ENCODE measurements at places on chromosomes 5 and 9.

DNA sequence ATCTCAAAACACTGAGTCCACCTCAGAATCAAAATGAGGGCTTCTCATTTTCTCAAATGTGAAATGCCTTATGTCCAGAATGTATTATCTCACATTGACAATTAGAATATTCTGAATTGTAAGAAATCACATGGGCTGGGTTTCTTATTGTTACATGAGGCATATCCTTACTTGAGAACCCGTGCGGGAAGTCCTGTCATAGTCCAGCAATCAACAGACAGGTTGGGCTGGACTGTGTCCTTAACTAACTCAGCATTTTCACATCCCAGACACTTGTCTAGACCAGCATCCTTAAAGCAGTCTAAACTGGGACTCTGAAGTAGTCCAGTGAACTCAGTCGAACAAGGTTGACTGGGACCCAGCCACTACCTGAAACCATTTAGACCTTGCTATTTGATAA, 267.6 kb downstream of the CETN3 start:
- DNase-seq, result no peak

DNA sequence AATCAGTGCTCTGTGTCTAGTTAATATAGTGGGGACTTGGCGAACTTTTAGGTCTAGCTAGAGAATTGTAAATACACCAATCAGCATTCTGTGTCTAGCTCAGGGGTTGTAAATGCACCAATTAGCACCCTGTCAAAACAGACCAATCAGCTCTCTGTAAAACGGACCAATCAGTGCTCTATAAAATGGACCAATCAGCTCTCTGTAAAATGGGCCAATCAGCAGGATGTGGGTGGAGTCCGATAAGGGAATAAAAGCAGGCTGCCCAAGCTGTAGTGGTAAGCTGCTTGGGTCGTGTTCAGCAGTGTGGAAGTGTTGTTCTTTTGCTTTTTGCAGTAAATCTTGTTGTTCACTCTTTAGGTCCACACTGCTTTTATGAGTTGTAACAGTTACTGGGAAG, 3.6 kb upstream of the OTULINL start:
- no peak for DNase-seq

GRCh38 chr9:127347831-127348776, 48.9 kb upstream of the SLC2A8 start:
- DNase-seq, result peak; percentile 23

GRCh38 chr5:103425686-103426454, 136.7 kb downstream of the NUDT12 start:
- peak; percentile 72 for DNase-seq

DNA sequence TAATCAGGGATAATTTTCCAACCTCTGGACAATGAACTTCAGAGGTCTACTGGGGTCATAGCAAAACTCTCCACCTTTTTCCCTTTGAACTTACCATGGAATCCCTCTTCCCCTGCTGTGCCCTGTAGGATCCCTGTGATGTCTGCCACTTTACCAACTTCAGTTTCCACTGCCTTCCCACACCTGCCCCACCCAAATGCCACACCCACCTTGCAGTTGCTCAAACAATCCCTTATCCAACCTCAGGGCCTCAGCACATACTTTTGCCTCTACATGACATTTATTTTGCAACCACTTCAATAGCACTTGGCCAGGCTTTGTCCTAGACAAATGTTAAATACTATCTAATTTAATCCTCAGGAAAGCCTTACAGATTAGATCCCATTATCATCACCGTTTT, 463.7 kb upstream of the WWC1 start:
- DNase-seq, result no peak

- DNase-seq, result peak; percentile 82
Observed at GRCh38 chr9:98887918-98888510, 55.7 kb upstream of the COL15A1 start.

DNA sequence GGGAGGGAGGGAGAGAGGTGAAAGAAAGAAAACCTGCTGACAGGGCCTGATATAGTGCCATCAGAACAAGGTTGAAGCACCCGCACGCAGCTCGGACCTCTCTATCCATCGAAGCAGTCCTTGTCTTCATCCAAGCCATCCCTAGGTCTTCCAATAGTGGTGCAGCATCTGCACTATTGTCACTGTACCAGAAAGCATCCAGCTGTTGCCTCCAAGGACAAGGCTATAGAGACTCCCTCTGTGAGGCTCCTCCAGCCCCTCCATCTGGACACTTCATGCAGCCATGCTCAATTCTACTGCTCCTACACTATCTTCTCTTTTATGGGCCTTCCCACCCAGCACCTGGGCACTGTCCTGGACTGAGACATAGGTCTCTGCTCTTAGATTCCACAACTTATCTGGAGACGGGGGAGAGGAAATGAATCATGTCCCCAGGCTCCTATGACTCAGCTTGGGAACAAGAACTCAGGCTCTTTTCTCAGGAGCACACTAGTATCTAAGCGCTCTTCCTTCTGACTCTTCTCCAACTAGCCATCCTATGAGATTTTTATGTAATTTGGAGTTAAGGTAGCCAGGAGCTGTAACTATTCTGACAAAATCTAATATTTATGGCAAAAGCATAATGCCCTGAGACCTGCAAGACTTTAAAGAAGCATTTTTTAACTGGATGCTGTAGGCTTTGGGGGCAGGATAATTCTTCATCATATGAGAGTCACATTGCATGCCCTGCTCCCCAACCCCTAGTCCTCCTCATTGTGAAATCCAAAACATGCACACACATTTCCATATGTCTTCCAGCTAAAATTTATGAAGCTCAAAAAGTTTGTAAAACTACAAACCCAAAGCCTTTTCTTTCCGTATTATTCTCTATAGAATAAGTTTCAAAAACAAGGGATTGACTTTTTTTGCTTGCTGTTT, 446.8 kb downstream of the CCDC171 start:
- DNase-seq, result peak; percentile 13

- DNase-seq, result no peak
Observed at GRCh38 chr5:151082282-151082902, 1.6 kb upstream of the TNIP1 start.

GRCh38 chr9:121568343-121569265, 69.0 kb upstream of the GGTA1 start:
- DNase-seq, result peak; percentile 16

GRCh38 chr5:36607838-36608783, 1.7 kb downstream of the SLC1A3 start:
- no peak for DNase-seq

DNA sequence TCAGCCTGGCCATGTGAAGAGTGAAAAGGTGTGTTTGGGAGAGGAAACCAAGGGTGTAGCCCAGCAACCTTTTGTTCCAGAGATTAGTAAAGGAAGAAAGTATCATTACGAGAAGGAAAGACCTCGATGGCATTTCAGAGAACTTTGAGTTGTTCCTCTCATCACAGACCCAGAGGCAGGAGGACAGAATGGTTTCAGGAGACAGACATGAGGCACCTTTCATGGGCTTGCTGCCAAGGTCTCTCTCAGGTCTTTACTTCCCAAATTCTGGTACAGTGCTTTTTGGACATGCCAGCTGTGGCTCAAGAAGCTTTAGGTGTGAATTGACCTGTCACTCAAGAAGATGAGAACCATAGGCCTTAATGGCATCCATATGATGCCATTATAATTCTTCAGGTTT, 2.8 kb upstream of the MCC start:
- no peak for DNase-seq

DNA sequence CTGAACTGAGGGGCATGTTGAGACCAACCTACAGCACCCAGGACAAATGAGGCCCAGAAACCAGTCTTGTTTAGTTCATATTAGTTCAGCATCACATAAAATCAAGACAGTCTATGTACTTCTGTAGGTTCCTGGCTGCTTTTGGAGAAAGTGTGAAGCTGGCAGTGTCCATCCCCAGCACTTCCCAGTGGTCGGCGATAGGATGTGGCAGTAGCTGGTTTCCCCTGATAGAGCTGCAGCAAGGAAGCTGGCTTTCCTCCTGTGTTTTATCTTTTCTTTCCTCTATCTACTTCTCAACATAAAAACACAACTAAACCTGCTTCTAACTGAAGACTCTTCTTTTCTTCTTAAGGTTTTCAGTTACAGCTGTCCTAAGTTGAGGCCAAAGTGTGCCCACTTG, 43.0 kb upstream of the SLC46A2 start:
- DNase-seq, result no peak

DNA sequence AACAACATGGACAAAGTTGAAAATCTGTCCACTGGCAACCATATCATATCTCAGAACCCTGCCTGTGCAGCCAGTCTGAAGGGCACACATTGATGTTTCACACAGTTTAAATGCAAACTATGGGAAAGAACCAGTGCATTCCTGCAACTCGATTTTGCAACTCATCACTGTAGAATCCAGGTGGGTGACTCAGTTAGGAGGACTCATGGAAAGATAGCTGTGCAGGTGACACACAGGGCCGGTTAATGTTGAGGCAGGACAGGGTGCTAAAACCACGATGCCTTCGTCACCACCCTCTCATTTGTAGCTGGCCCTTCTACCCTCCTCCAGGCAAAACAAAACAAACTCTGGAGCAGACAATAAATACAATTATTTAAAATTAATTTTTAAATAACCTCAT, 62.8 kb downstream of the TLE1 start:
- DNase-seq, result no peak

GRCh38 chr5:135161221-135161620, 127.2 kb upstream of the PITX1 start:
- DNase-seq, result no peak

DNA sequence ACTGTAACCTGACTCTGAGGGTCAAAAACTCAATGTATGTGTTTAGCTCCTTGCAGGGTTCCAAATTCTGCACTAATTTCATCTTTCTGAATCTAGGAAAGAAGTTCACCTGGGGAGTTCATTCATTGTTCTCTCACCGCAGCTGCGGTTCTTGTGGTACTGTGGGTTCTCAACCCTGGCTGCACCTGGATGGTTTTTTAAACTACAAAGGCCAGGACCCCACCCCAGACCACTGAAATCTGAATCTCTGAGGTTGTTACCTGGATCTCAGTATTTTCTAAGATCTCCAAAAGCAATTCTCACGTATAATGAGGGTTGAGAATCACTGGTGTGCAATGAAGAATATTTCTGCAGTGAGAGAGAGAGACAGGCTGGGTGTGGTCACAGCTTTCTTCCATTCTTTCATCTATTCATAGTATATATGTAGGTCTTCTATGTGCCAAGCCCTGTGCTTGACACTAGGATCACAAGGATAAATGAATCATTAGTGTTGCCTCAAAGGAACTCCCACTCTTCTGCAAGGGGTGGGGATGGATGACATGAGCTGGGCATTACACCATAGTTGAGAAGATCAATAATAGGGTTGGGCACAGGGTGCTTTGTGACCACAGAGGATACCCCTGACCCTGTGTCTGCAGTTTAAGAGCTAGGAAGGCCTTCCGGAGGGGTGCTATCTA, 109.8 kb downstream of the GALNT10 start:
- no peak for DNase-seq

GRCh38 chr5:89147031-89147430, 264.0 kb upstream of the MEF2C start:
- DNase-seq, result no peak

DNA sequence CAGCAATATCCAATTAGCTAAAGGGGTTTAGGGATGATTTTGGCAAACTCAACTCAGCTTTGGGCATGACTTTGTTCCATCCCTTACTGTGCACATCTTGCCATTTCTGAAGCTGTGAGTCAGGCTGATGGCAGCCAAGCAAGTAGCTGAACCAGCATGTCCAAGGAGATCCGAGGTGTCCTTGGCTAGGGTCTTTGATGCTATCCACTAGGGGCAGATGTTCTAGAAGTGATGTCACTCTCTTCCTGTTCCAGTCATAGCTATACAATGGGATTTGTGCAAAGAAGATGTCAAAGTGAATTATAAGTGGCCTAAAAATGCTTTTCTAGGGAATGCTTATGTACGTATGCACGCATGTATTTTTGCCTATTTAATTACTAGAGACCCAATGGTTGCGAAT, 160.8 kb upstream of the PAPPA start:
- DNase-seq, result no peak

DNA sequence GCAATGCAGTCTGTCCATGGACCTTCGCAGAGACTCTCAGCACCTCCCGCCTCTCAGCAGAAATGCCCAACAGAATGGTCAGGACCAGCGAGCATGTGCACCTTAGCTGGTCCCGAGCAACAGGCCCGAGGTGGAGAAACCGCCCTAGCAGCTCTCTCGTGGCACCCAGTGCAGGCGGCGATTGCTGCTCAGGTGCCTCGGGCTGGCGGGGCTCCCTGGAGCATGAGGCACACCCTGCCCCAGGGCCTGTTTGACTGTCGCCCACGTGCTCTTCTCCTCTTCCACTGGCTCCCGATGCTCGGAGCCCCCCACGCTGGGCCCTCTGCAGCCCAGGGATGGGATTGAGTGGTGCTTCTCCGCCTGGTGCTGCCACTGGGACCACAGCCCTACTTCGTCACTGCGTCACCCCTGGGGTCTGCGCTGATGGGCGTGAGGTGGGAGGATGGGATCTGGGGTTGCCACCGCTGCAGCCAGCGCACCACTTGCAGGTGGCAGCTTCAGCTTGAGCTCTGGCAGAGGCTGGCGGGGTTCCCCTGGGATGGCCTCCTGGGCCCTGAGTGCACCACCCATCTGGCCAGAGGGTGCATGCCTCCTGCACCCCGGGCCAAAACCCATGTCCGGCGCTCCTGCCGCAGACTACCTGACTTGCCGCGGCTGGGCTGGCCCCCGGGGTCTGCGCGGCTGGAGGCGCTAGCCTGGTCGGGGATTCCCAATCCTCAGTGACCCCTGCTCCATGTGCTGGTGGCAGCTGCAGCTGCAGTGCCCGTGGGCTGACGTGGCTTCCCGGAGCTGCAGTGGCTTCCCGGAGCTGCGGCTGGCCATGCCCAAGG, 244.2 kb downstream of the FOXD4L6 start:
- no peak for DNase-seq

- DNase-seq, result no peak
Observed at GRCh38 chr5:96870094-96871026, 5.9 kb upstream of the ERAP2 start.

DNA sequence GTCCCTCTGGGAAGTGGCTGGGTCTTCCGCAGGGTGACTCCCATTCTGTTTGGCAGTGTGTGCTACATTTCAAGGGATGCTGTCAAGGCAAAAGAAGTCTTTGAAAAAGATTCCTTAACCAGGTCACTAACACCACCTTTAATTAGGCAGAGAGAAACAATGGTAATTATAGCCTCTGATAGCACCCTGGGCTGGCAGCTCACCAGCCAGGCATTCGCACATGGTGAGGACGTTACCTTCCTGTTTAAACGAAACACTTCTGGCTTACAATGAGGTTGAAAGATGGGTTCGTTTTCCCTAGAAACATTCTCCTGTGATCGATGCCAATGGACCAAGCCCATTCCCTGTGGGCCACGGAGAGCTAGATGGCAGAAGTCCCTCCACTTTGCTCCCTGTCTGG, 230.1 kb upstream of the PANK3 start:
- DNase-seq, result no peak

DNA sequence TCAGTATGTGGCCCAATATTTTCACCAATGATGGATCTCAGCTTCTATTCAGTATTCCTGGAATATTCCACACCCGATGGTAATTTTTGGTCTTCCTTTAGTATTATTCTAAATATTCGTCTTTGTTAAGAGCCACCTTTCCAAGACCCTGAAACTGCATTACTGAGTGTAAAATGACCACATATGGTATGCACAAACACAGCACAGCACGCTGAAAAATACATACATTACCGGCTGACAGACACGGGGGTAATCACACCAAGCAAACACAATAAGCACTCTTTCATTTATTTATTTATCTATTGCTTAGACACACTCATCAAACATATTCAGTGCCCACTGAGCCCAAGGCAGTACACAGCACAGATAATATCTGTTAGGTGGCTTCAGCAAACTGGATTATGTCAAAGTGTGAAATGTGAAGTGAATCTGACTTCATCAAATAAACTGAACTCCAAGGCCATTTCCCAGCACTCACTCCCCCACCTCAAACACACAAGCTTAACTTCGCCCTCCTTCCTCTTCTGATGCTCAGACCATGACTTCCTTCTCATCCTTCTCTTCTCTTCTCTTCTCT, 1637.8 kb upstream of the C9orf72 start:
- DNase-seq, result no peak

- DNase-seq, result no peak
Observed at GRCh38 chr5:24215114-24215513, 429.7 kb downstream of the CDH10 start.

All from retinal pigment epithelial cell (primary cell).